Eye (tissue), 1 donor: ENCODE measurements at places on chromosomes 16 and 17.

GRCh38 chr16:19907161-19907992, 22.7 kb upstream of the GPRC5B start:
- peak; percentile 90 for DNase-seq

GRCh38 chr17:6712854-6713129, 377 bp downstream of the SLC13A5 start:
- no peak for DNase-seq

DNA sequence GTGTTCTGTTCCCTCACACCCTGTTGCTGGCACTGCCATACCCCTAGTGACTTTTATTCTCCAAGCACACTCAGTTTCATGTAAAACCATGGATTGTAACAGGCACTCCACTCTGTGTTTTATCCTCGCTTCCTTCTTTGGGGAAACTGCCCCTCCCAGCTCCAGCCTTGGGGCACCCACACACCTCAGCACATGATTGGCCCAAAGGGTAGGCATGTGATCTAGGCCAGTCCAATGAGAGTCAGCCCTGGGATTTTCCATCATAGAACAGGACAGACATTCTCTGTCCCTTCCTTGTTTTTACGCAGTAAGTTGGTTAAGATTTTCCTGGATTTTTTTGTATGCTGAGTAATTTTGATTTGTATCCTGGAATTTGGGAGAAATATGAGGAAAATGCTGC, 115.4 kb downstream of the C16orf95 start:
- no peak for DNase-seq

- DNase-seq = peak; percentile 52
Measured at GRCh38 chr16:65975049-65975708, 391.3 kb upstream of the CDH5 start.

- no peak for DNase-seq
Measured at GRCh38 chr17:37068266-37068665, 119.5 kb downstream of the AATF start.
